Neural crest cell (in vitro differentiated cells): ENCODE measurements at places on chromosomes 1 and 21.

- DNase-seq: no peak
Measured at GRCh38 chr1:208142590-208143382, 101.4 kb downstream of the PLXNA2 start.

DNA sequence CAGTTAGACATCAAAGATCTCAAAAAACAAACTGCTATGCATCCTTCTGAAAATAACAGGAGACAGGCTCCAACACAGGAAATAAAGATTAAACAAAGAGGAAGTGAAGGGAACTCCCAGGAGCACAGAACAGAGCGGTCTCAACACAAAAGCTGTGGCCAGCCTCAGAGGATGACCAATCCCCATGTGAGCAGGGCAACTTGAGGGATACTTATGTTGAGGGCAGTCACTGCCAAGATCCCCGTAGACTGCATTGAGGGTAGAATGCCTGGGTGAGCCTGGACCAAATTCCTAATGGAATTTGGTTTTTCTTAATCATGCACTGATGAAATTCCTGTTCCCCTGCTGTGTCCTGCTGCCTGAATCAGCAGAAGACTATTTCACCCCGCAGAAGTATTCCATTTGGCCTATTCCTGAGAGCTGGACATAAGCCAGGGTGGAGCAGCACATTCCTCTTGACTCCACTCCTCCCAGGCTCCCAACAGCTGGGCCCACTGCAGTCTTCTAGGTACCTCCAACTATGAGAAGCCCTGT is 49.0 kb downstream of the JAK1 start:
- DNase-seq: no peak

DNA sequence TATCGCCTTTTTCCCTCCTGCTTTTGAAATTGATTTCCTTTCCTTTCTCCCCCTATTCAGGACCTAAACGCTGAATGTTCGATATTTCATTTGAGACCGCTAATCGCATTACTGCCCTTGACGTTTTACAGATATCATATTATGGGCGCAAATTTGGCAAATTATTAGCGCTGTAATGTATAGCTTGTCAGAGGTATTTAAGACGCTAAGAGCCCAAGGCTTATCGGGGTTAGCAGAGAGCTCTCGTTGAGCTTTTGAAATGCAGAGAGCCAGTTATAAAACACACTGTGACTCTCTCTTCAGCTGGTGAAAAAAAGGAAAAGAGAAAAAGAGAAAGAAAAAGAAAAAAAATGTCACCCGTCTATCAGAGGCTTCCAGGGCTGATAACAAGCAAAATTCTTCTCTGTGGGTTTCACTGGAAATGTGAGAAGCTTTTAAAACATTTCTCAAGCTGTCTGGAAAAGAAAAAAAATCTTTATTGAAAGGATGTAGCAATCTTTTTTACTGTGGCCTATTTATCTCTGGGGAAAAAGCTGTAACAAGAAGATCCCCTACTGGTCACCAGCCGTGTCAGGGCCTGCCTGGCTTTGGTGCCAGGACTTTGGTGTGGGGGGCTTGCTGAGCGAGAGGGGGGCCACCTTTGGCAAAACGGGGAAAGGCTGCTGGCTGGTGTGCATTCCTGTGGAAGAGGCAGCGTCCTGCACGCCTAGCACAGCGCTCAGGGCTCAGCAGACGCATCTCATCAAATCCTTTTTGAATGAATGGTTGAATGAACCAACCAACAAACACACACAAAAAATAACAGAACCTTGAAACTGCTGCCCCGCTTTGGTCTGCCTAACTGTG is 119.8 kb downstream of the RNF220 start:
- no peak for DNase-seq

DNA sequence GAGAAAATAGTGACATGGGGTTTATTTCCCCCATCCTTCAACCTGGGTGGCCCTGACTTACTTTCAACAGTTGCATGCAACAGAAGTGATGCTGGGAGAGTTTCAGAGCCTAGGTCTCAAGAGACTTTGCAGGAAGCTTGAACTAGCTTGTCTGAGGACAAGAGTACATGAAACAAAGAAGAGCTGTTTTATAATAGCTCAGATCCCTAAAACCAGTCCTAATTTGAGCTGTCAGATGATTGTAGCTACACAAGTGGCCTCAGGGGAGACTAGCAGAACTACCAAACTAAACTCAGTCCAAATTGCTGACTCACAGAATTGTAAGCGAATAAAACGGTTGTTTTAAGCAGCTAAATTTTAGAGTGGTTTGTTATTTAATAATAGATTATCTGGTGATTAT is 17.1 kb downstream of the RC3H1 start:
- no peak for DNase-seq

DNA sequence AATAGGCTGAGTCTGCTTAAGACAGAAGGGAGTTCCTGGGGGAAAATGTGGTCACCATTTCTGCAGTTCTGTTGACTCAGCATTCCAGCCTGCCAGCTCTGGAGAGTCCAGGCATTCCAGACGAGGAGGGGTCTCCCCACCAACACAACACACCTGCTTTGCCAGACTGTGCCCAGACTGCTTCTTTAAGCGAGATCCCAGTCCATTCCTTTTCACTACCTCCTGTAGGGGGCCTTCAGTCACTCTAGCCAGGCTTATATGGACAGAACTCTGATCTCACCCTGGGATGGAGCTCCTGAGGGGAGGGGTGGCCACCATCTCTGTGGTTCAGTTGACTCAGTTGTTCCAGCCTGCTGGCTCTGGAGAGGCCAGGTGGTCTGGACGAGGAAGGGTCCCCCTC is 48.5 kb downstream of the UBE2U start:
- no peak for DNase-seq

DNA sequence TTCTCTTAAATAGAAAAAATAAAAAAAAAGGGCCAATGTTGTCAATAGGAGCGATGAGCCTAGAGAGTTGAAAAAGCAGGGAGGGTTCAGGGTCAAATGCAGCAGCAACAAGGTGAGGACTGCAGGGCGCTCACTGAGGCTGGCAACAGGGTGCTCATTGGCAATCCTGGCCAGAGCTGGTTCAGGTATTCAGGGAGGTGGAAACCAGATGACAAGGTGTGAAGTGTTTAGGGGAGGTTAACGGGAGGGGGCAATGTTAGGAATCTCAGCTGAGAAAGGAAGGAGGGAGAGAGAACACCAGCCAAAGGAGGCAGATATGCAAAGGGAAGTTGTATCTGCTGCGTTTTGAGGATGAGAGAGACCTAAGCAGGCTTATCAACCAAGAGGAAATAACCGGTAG is 129.8 kb upstream of the DAB1 start:
- no peak for DNase-seq

- no peak for DNase-seq
Measured at GRCh38 chr1:204909109-204909508, 38.4 kb downstream of the NFASC start.

- DNase-seq: no peak
Measured at GRCh38 chr1:209657140-209657879, 5.1 kb upstream of the LAMB3 start.

GRCh38 chr1:215114154-215114933 is 31.8 kb downstream of the KCNK2 start:
- DNase-seq: no peak

GRCh38 chr21:45554477-45555175 is 12.4 kb upstream of the SLC19A1 start:
- peak; percentile 88 for DNase-seq

DNA sequence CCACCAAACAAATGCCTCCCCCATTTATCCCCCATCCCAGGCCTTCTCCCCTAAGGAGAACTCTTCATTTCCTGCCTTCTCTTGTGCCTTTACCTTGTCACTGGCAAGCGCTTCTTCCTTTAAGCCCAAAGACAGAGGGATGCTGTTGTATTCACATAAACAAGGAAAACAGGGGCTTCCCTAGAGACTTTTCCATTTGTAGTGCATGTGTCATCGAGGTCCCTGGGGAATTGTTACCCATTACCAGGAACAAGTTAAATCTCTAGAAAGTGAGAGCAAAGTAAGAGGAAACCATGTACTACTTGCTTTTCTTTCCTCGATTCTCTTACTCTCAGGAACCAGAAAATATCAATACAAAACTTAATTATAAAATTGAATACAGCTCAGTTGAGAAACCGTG is 114.4 kb upstream of the DPT start:
- DNase-seq: no peak

DNA sequence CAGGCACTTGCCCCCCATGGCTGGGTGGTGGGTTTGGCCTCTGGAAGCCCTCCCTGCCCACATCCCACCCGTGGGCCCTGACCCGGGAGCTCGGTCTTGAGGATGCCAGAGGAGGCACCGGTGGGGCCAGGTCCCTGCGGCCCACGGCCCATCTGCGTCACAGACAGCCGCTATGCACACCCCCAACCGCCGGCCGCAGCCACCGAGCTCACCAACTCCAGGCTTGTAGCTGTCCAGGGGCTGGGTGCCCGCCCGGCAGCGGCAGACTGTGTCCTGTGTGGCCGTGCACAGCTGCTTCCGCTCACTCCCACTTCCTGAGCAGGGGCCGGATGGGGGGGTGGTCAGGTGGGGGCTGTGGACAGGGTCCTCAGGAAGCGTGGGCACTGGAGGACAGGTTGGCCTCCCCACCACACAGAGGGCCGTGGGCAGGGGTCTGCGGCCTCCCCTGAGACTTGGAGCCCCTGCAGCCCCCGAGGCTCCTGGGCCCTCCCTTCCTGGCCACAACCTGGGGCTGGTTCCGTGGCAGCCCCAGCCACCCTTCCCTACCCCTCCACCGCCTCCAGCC is 1.1 kb downstream of the TNFRSF4 start:
- DNase-seq: no peak

- no peak for DNase-seq
Measured at GRCh38 chr1:164137273-164137925, 421.6 kb upstream of the PBX1 start.

DNA sequence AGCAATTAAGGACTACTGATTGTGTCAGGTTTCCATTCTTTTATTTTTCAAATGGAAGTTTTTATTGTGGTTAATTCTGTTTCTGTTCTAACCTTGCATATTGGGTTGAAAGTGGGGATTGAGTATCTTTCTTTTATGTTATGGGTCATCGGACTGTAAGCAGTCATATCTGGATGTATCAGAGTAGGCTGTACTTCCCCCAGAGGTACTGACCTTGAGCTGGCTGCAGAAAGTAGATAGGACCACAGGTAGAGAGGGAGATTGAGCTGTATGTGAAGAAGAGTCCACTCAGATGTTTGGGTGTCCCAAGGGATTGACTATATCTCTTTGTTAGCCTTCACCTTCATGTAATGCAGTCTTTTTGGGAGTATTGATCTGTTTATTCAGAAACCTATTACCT is 20.5 kb upstream of the ALG14 start:
- no peak for DNase-seq

- DNase-seq: no peak
Measured at GRCh38 chr1:180981596-180982387, 40.9 kb downstream of the STX6 start.

- peak; percentile 92 for DNase-seq
Measured at GRCh38 chr1:167059045-167059808, 30.9 kb downstream of the GPA33 start.

GRCh38 chr1:41239988-41240610 is 2.0 kb downstream of the SCMH1 start:
- no peak for DNase-seq

- DNase-seq: no peak
Measured at GRCh38 chr1:65442442-65442841, 22.0 kb downstream of the LEPR start.

- no peak for DNase-seq
Measured at GRCh38 chr1:8382608-8383505, 64.9 kb downstream of the SLC45A1 start.

DNA sequence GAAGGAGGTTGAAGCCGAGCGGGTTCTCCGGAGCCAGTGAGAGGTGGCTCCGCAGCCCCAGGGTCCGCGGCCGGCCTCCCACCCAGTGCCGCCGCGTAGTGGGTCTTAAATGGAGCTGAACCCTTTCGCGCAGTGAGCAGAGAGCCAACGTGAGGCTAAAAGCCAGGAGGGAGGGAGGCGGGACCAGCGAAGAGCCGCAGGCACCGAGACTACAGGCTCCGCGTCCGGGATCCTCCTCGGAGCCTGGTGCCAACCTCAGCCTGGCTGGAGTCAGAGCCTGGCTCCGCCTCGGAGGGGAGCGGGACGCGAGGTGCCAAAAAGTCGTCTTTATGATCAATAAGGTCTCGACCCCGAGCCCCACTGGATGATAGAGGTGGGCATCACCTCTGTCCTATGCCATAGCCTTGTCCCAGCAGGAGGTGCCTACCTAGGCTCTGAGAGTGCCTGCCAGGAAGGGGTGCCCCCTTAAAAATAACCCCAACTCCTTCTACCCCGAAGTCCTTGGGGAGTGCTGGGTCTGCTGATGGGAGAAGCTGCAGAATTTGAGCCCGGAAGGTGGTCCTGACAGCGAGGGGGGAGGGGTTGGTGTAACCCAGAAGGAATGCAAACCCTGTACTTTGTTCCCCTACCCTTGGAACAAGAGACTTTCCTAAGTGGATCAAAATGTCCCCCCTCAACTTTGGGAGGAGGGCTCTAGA is 1.6 kb downstream of the IGSF21 start:
- DNase-seq: no peak

GRCh38 chr1:52925571-52926005 is 1.5 kb upstream of the SCP2 start:
- DNase-seq: no peak

DNA sequence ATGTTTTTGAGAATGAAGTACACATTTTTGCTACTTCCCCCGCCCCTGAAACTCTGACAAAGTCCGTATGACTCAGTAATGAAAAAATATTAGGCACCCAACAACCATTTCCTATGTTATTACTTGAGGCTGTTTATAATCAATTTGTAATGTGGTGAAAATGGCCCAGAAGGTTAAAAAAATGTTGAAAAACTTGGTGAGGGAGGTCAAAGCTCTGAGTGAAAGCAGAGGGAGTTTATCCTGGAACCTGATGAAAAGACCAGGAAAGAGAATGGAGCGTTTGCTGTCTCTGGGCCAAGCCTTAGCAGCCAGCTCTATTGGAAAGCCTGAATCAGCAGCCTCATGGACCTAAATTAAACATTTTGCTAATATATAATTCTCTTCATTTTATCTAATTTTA is 367.7 kb upstream of the NEGR1 start:
- no peak for DNase-seq

- no peak for DNase-seq
Measured at GRCh38 chr1:55400508-55400907, 185.3 kb upstream of the USP24 start.

DNA sequence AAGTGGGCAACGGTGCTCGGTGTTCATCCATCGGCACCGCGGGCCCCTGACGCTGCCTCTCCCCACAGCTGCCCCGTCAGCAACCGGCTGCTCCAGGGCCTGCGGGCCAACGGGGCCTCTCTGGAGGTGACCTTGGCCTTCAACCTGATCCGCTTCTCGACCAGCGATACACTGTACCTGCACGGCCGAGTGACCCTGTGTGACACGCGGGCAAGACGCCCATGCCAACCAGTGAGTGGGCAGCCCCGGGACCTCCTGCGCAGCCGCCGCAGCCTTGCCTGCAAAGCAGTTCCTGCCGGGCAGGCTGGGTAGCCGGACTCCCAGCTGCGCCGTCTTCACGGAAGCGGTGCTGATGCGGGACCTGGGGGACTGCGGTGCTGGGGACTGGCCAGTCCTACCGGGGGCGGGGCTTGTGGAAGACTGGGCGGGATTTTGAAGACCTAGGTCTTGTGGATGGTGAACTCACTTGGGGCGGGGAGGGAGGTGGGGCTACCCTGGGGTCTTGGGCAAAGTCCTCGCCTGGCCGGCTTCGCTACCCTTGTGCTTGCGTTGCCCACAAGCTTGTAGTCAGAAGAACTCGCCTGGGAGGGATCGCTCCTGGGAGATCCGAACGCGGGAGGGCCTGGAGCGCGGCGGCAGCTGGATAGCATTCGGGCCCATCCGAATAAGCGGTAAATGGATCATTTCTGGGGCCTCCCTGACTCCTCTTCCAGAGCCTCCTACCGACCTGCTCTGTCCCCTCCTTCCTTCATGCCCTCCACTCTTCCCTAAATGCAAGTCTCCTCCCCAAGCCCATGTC is 8.8 kb upstream of the CEP85 start:
- peak; percentile 63 for DNase-seq
